ENCODE measurements at places on chromosomes 1 and 21. TPM values are rescaled to one million over a fixed set of nuclear protein-coding genes. Genes with fewer than 3 reads are reported as not detected.

The FCER1A gene
- not detected for total RNA-seq

The RRP15 gene
- total RNA-seq, result 10.9 TPM

The ANKRD34A gene
- total RNA-seq, result 0.28 TPM

The S100A3 gene
- 2.8 TPM for total RNA-seq

The TNN gene
- not detected for total RNA-seq

Data from regular cardiac myocyte (primary cell).